ENCODE measurements at places on chromosomes 13 and 19.

GRCh38 chr19:36140304-36141038 lies 605 bp downstream of the CAPNS1 start:
- H3K4me3 ChIP-seq = peak overlapping the region; percentile 92
- H3K4me1 ChIP-seq = peaks cover 19% of the 10 kb centered on the region
- DNase-seq = peak; percentile 85
- H3K27me3 ChIP-seq = no peaks in the 10 kb centered on the region

- H3K27ac ChIP-seq = no peak within 1 kb of the TSS
- DNase-seq = peak; percentile 57
- no peak within 1 kb of the TSS for H3K4me3 ChIP-seq
- no peaks in the 10 kb centered on the region for H3K4me1 ChIP-seq
- peaks cover 8% of the 10 kb centered on the region for H3K27me3 ChIP-seq
These were observed at the start of gene FCER2 for GRCh38 chr19:7701654-7702457. Gene FCER2, minus strand, starts transcription at chr19:7702131. Its CDS starts 2,371 bp downstream, at chr19:7699760.

- no peak overlapping the region for H3K4me3 ChIP-seq
- no peak overlapping the region for H3K27ac ChIP-seq
- DNase-seq = peak; percentile 7
- no peaks in the 10 kb centered on the region for H3K36me3 ChIP-seq
- no peaks in the 10 kb centered on the region for H3K27me3 ChIP-seq
- no peaks in the 10 kb centered on the region for H3K4me1 ChIP-seq
These were observed 13.2 kb downstream of the SLC46A3 start for GRCh38 chr13:28705461-28706083.

DNA sequence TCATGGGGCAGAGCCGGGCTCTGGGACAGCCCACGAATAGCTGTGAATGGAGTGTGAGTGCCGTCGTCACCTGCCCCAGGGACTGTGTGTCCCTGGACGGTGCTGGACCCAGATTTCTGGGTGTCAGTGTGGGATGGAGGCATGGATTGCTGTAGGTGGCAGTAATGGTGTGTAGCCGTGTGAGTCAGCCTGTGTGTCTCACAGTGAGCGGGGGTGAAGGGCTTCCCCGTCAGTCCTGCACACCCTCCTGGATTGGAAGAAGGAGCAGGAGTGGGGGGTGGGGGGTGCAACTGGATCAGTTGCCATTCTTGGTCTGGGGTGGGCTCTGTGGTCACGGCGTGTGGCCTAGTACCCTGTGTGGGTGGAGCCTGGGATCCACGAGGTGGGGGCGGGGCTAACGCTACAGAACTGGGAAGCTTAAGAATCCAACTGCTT lies 6.5 kb upstream of the LTBP4 start:
- DNase-seq = no peak
- H3K27me3 ChIP-seq = peaks cover 36% of the 10 kb centered on the region
- H3K4me3 ChIP-seq = no peak overlapping the region
- no peaks in the 10 kb centered on the region for H3K36me3 ChIP-seq
- peaks cover 29% of the 10 kb centered on the region for H3K4me1 ChIP-seq
- no peak overlapping the region for H3K27ac ChIP-seq

- no peak overlapping the region for H3K4me3 ChIP-seq
- H3K4me1 ChIP-seq = peaks cover 33% of the 10 kb centered on the region
- H3K27ac ChIP-seq = no peak overlapping the region
- DNase-seq = no peak
These were observed 9.9 kb downstream of the SIGLEC11 start for GRCh38 chr19:49950956-49951526.

DNA sequence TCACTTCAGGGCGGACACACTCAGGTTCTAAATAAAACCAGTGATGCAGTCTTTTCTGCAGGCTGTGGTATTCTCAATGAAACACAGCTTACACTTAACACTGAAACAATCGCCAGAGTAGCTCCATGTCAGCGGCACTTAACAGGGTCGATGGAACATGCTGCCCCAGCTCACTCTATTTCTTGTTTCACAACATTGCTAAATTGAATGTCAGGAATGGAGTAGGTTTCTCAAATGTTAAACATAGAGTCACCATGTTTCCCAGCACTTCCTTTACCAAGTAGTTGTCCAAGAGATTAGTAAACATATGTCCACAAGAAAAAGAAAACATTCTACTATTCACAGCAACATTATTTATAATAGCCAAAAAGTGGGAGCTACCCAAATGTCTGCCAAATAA lies 306.9 kb downstream of the SLITRK6 start:
- no peak overlapping the region for H3K4me3 ChIP-seq
- H3K27ac ChIP-seq = no peak overlapping the region
- H3K27me3 ChIP-seq = no peaks in the 10 kb centered on the region
- H3K36me3 ChIP-seq = no peaks in the 10 kb centered on the region

- no peak overlapping the region for H3K4me3 ChIP-seq
- peaks cover 24% of the 10 kb centered on the region for H3K27me3 ChIP-seq
- H3K36me3 ChIP-seq = no peaks in the 10 kb centered on the region
- H3K4me1 ChIP-seq = peaks cover 2% of the 10 kb centered on the region
These were observed 5.8 kb downstream of the AMER2 start for GRCh38 chr13:25166306-25166705.
